Glutamatergic neuron (in vitro differentiated cells): ENCODE measurements at places on chromosomes 6 and 20. TPM values are rescaled to one million over a fixed set of nuclear protein-coding genes. Genes with fewer than 3 reads are reported as not detected.

The SLA2 gene
- not detected for total RNA-seq

The GPR6 gene
- total RNA-seq, result not detected

The TSPYL4 gene
- 81.3 TPM for total RNA-seq

The MYCT1 gene
- total RNA-seq, result not detected

The SSR1 gene
- 113 TPM for total RNA-seq

The IL17F gene
- total RNA-seq, result not detected

The TENT5A gene
- total RNA-seq, result 2.7 TPM

- no peaks in the 10 kb centered on the region for H3K36me3 ChIP-seq
- no peaks in the 10 kb centered on the region for H3K27me3 ChIP-seq
- no peak overlapping the region for H3K4me3 ChIP-seq
- no peak for DNase-seq
- H3K4me1 ChIP-seq, result no peaks in the 10 kb centered on the region
- H3K27ac ChIP-seq, result no peak overlapping the region
Measured at GRCh38 chr6:9801249-9801754, 613.6 kb downstream of the TFAP2A start.

GRCh38 chr6:21142741-21143140 is 450.8 kb upstream of the SOX4 start:
- peaks cover 31% of the 10 kb centered on the region for H3K4me1 ChIP-seq
- H3K27me3 ChIP-seq, result no peaks in the 10 kb centered on the region
- no peak overlapping the region for H3K4me3 ChIP-seq
- no peaks in the 10 kb centered on the region for H3K36me3 ChIP-seq
- DNase-seq, result no peak

DNA sequence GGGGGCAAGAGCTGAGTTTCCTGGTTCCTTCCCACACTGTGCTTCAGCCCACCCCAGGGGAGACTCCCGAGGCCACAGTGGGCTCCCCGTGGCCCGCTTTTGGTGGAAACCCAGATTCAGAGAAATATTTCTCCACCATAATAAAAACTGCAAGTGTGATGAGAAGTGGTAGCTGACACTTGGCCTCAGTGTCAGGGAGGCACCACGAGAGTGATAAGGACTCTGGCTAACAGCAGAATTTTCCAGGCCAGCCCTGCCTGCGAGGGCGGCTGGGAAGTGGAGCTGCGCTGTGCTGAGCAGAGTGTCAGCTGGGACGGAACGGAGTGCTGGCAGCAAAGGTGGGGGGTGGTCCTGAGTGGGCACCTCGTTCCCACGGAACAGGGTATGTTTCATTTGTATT is 22.5 kb downstream of the SPATA2 start:
- H3K27me3 ChIP-seq, result peaks cover 1% of the 10 kb centered on the region
- no peak overlapping the region for H3K27ac ChIP-seq
- H3K36me3 ChIP-seq, result no peaks in the 10 kb centered on the region
- H3K4me1 ChIP-seq, result peaks cover 16% of the 10 kb centered on the region
- no peak for DNase-seq
- H3K4me3 ChIP-seq, result no peak overlapping the region

DNA sequence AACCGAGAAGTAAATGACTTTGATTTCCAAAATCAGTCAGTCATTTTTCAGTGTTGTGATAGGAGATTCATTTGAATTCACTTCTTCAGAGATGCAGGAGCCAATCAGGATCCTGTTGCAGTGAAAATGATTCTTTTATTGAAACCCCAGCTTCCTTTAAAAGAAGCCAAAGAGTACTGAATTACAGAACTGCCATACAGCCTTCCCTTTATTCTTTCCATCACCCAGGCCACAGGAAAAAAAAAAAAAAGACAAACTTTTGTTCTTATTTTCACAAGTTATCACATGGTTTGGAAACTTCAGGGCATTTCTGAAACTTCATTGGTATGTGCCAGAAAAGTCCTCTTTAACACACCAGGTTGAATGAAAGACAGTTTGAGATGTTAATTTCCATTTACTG is 1.8 kb upstream of the CARMIL1 start:
- H3K36me3 ChIP-seq, result no peaks in the 10 kb centered on the region
- H3K27me3 ChIP-seq, result peaks cover 5% of the 10 kb centered on the region
- no peak for DNase-seq
- no peak overlapping the region for H3K27ac ChIP-seq
- no peak overlapping the region for H3K4me3 ChIP-seq

DNA sequence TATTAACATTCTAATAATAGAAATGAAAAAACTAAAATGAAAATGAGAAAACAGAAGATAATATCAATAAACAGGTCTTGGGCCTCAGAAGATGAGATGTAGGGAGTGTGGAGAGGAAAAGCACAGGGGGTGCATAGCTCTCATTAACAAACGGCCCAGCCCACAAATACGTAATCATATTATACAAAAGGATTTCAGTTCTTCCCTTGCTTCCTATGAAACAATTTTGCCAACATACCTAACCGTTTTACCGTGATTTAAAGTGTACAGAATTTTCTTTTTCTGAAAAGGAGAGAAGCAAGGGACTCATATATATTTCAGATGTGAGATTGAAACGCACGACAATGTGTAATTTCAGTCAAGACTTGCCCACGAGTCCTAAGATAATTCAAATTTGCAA is 136.0 kb downstream of the HFE start:
- no peaks in the 10 kb centered on the region for H3K27me3 ChIP-seq
- no peak overlapping the region for H3K4me3 ChIP-seq
- no peak for DNase-seq

DNA sequence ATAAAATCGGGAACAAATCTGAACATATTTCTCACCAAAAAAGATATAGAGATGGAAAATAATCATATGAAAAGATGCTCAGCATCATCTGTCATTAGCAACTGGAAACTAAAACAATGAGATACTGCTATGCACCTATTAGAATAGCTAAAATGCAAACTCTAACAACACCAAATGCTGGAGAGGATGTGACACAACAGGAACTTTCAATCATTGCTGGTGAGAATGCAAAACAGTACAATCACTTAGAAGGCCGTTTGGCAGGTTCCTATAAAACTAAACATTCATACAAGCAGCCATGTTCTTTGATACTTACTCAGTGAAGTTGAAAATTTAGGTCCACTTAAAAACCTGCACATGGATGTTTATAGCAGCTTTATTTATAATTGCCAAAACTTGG is 67.0 kb downstream of the FAM50B start:
- H3K27ac ChIP-seq, result no peak overlapping the region
- peaks cover 4% of the 10 kb centered on the region for H3K36me3 ChIP-seq
- H3K4me1 ChIP-seq, result no peaks in the 10 kb centered on the region
- no peak overlapping the region for H3K4me3 ChIP-seq

DNA sequence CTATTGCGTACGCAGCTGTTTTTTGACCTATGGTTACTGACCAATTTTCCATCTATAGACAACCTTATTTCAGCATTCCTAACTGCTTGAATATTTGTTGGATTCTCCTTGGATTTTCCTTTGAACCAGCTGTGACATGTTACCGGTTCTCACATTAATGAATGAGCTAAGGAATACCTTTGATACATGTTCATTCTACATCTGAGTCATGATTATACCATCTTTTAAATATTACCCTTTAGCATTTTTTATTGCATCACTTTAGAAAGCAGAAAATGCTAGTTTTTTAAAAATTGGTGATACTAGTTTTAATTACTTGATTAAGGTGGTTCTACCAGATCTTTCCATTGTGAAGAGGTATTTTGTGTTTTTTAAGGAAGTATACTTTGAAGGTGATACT is 1.9 kb upstream of the IGF2R start:
- H3K27ac ChIP-seq, result no peak overlapping the region
- H3K36me3 ChIP-seq, result no peaks in the 10 kb centered on the region
- H3K4me1 ChIP-seq, result peaks cover 5% of the 10 kb centered on the region
- no peak overlapping the region for H3K4me3 ChIP-seq
- DNase-seq, result no peak
- H3K27me3 ChIP-seq, result peaks cover 4% of the 10 kb centered on the region

DNA sequence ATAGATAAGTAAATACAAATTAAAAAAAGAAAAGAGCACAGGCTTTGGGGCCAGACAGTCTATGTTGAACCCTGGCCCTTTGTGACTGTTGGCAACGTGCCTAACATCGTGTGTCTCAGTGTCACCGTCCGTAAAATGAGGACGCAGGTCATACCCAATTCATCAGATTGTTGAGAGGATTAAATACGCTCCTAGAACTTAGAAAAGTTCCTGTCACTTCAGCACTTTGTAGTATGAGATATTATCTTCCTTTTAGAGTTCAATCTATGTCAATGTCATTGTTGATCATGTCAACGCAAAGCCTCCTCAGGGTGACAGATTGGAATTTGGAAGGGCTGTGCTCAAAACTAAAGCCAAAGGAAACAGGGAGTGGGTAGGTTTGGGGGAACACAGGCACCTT is 21.7 kb downstream of the SERPINB1 start:
- H3K36me3 ChIP-seq, result peaks cover 14% of the 10 kb centered on the region
- H3K27me3 ChIP-seq, result no peaks in the 10 kb centered on the region
- no peaks in the 10 kb centered on the region for H3K4me1 ChIP-seq

- no peaks in the 10 kb centered on the region for H3K36me3 ChIP-seq
- H3K27ac ChIP-seq, result no peak overlapping the region
- H3K4me3 ChIP-seq, result no peak overlapping the region
- no peak for DNase-seq
- H3K27me3 ChIP-seq, result no peaks in the 10 kb centered on the region
- no peaks in the 10 kb centered on the region for H3K4me1 ChIP-seq
Measured at GRCh38 chr6:9140172-9140571, 704.8 kb upstream of the SLC35B3 start.

DNA sequence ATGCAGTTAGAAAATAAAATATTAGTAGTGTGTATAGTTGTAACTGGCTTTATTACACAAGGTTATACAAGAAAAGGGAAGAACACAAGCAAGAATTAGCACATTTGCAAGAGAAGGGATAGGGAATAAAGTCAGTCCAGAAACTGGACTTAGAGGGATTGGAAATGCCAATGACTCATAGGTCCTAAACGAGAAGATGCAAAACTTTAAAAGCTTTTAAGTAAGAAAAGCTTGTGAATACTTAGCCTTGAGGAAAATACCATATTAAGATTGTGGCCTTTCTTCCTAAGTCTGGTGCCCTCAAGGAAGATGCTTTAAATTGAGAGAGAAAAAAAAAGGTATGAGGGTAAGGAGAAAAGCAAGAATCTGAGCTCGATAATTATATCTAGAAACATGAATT is 102.3 kb upstream of the MCHR2 start:
- H3K4me3 ChIP-seq, result no peak overlapping the region
- H3K36me3 ChIP-seq, result no peaks in the 10 kb centered on the region

- H3K27ac ChIP-seq, result no peak overlapping the region
- no peak for DNase-seq
- no peak overlapping the region for H3K4me3 ChIP-seq
- H3K4me1 ChIP-seq, result no peaks in the 10 kb centered on the region
- H3K36me3 ChIP-seq, result no peaks in the 10 kb centered on the region
Measured at GRCh38 chr6:129195643-129196042, 312.7 kb downstream of the LAMA2 start.

DNA sequence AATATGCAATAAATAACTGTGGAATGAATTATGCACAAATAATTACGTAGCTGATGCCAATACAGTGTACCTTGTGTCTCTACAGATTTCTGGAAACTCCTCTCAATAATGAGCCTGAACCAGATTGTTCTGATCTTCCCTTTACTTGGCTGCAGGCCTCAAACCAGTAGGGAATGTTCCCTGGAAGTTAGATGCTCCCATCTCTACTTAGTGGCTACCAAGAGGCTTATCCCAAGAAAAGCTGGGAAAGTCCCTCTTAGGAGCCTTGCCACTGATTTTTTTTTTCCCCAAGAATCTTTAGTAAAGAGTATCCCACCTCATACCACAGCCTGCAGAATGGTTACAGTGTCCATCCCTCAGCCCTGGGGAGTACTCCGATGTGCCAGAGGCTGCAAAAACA is 702.1 kb downstream of the RFPL4B start:
- no peak overlapping the region for H3K4me3 ChIP-seq
- H3K27me3 ChIP-seq, result no peaks in the 10 kb centered on the region
- no peaks in the 10 kb centered on the region for H3K36me3 ChIP-seq
- DNase-seq, result no peak
- H3K4me1 ChIP-seq, result peaks cover 1% of the 10 kb centered on the region
- no peak overlapping the region for H3K27ac ChIP-seq

DNA sequence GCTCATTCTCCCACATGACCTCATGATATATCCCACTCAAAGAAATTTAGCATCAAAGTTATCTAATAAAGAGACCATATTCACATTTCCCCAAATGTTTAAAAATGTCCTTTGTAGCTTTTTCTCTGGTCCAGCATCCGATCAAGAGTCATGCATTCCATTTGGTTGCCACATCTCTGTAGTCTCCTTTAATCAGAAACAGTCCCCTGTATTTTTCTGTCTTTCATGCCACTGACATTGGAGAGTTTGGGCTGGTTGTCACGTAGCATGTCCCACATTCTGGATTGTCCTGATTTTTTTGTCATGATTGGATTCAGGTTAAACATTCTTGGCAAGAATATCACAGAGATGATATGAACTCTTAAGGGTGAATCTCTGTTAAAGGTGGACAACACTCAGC is 55.7 kb downstream of the SNX5 start:
- H3K36me3 ChIP-seq, result no peaks in the 10 kb centered on the region
- peaks cover 2% of the 10 kb centered on the region for H3K27me3 ChIP-seq
- no peak for DNase-seq
- no peak overlapping the region for H3K27ac ChIP-seq
- peaks cover 12% of the 10 kb centered on the region for H3K4me1 ChIP-seq

GRCh38 chr6:149285626-149286025 is 31.9 kb upstream of the TAB2 start:
- no peak overlapping the region for H3K27ac ChIP-seq
- no peaks in the 10 kb centered on the region for H3K36me3 ChIP-seq
- H3K4me3 ChIP-seq, result no peak overlapping the region
- no peaks in the 10 kb centered on the region for H3K4me1 ChIP-seq
- peaks cover 2% of the 10 kb centered on the region for H3K27me3 ChIP-seq
- DNase-seq, result no peak

GRCh38 chr20:34999021-34999451 is 43.4 kb downstream of the MYH7B start:
- peaks cover 11% of the 10 kb centered on the region for H3K27me3 ChIP-seq
- DNase-seq, result no peak
- H3K27ac ChIP-seq, result no peak overlapping the region
- no peak overlapping the region for H3K4me3 ChIP-seq

DNA sequence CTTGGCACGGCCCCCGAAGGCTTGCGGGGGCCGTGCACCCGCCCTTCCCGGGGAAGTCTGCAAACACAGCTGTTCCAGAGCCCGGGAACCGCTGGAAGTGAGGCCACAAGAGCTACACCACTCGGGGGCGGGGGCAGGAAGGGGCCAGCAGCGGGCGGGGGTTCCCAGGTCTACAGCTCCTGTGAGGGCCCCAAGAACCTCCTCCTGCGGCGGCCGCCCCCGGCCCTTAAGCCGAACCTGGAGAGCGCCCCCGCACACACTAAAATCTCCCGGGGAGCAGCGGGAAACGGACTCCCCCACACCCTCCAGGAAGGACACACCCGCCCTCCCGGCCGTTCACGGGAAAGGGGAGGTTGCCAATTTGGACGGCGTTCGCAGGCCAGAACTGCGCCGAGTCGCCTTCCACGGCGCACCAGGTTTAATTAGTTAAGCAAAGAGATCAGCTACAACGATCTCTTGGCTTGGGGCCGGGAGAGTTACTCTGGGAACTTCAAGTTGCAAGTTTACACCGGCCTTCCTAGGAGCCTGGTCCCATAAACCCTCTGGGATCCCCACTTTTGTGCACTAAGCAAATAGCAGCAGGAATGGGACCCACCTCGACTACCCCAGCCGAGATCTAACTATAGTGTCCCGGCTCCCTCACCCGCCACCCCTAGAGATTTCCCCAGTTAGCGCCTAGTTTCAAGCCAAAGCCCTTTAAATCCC is 1.7 kb downstream of the JAG1 start:
- no peak overlapping the region for H3K27ac ChIP-seq
- no peaks in the 10 kb centered on the region for H3K36me3 ChIP-seq
- H3K4me3 ChIP-seq, result peak overlapping the region; percentile 88
- H3K4me1 ChIP-seq, result peaks cover 12% of the 10 kb centered on the region
- peaks cover 2% of the 10 kb centered on the region for H3K27me3 ChIP-seq

- H3K4me1 ChIP-seq, result peaks cover 31% of the 10 kb centered on the region
- DNase-seq, result no peak
- no peaks in the 10 kb centered on the region for H3K36me3 ChIP-seq
Measured at GRCh38 chr6:20001286-20001685, 164.1 kb downstream of the ID4 start.
